ENCODE measurements at places on chromosomes 5 and 9.

DNA sequence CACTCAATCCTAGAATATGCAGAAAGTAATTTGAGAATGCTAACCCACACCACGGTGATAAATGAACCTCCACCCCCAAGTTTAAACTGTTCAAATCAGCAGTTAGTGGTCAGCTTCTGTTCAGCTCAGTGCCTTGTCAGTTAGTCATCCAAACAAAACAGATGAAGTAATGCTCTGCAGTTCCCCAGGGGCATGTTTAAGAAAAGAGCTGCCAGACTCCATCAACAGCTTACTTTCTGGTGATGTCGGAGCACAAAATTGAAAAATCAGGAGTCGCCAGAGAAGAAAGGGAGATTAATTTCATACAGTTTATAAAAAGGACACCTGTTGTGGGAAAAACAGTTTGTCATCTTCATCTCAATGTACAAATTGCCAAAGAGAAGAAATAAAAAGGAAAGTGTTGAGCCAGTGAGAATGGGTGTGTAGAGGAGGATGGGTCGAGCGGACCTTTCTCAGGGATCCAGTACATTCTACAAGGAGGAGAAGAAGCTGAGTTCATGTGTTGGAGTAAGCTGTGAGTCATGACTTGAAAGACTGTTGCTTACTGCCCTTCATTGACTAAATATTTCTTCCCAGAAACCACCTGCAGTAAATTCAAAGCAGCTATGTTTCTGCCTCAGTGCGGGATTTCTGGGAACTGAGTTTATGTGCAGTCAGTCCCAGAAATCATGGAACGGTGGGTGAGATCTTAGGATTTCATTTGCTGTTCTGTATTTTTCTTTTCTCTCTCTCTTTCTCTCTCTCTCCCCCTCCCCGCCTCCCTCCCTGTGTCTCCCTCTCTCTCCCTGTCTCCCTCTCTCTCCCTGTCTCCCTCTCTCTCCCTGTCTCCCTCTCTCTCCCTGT lies 13.7 kb downstream of the TRIO start:
- DNase-seq, result no peak

DNA sequence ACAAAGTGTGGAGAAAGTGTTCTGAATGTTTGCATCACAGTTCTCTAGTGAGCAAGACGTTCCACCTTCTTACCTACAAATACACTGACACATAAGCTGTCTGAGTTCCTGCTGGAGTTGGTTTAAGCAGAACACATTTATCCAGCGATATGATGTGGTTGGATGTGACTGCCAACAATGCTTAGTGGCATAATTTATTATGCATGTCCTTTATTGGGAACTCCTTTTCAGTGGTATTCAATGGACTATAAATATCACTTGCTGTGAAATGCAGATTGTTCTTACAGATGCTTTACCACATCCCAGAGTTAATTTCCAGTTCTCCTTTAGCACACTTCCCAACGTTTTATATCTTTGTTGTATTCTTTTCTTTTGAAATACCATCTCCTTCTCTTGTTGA lies 222.2 kb downstream of the LURAP1L start:
- DNase-seq, result no peak

DNA sequence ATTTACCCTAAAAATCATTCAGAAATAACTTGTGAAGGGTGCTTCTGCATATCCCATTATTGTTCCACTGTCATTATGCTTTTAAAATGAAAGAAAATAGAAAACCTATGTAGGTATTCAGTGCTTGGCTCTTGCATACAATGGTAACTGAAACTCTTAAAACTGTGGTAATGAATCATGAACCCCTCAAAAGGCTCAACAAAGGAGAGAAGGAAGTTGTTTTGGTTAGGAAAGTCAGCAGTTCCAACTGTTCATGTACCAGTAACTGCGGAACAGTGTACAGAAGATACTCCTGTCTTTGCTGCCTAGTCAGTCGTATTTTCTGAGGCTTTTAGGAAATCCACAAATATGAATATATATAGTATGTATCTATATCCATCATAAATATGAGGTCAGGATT lies 96.1 kb downstream of the OSMR start:
- DNase-seq, result no peak

DNA sequence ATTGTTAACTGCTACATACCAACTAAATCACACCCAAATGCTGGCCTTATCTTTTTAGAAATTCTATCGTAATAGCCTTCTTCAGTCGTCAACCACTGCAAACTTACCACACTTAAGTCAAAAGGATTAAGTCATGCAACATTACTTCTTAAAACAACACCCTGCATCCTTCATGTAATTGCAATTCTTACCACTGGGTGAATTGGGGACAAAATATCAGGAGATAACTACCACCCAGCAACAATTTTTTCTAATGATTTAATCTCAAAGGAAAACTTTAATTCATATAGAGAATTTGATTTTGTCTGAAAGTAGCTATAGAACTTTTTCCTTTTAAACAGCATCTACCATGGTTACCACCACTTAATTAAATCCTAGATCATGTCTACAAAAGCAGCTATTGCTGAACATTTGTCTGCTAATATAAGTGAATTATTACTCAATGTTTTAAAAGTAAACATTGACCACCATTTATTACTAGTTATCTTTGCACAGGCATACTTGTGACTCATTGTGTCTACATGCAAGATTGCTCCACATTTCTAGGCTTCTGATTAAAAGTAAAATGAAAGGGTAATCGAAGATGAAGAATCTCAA lies 10.5 kb downstream of the MLLT3 start:
- DNase-seq, result no peak

GRCh38 chr5:29230591-29230990 lies 1962.9 kb upstream of the CDH6 start:
- DNase-seq, result no peak

DNA sequence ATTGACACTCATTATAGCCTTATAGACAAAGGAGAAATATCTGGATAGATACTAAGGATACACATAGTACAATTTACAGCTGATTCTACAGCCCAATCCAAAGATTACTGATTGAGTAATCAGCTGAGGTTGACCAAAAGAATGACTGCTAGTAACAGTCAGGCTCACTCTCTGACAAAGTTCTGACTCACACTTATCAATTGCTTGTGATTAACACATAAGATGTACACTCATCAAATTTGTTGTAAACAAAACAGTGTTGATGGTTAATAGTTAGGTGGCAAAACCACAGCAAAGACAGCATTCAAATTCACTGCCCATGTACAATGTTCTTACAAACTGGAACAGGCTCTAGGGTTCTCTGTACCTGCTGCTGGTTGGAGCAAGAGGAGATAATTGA lies 422.7 kb downstream of the TLE1 start:
- no peak for DNase-seq

- DNase-seq, result no peak
Measured at GRCh38 chr9:123776708-123777537, 153.0 kb downstream of the DENND1A start.

DNA sequence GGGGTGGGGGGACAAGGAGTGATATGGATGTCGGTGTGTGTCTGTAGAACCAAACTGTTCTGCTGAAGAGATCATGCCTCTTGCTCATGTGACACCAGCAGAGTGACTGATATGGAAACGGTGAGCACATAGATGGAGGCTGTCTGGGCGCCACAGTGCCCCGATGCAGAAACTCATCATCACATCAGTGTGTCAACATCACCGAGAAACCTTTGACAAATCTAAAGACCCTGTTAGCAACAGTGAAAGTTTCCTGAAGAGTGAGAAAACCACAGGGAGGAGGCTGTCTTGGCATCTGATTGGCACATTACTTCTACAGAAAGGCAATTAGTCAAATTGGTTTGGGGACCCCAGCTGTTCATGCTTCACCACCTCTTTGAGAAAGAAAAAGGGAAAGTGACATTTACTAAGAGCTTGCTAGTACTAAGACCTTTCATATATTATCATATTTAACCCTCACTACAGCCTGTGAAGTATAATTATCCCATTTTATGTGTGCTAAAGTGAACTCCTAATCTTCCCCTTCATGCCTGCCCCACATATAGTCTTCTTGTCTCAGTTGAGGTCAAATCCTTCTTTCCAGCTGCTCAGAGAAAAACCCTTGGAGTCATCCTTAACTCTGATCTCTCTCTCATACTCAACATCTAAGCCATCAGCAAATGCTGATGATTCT lies 25.6 kb downstream of the CSF2 start:
- DNase-seq, result no peak

GRCh38 chr5:120788481-120788880 lies 324.4 kb downstream of the PRR16 start:
- no peak for DNase-seq

Data from stimulated activated CD4-positive, alpha-beta T cell treated with anti-CD3 and anti-CD28 coated beads, Interleukin-1b, Interleukin-23, amount 100 ng/mL, for 1 hour (primary cell).